Esophagus muscularis mucosa (tissue), 4 donors: ENCODE measurements at places on chromosomes 6 and 20. TPM values are rescaled to one million over a fixed set of nuclear protein-coding genes. Genes with fewer than 3 reads are reported as not detected.
A peak's percentile ranks its signal among the peaks of the same experiment; 100 is the strongest.

DNA sequence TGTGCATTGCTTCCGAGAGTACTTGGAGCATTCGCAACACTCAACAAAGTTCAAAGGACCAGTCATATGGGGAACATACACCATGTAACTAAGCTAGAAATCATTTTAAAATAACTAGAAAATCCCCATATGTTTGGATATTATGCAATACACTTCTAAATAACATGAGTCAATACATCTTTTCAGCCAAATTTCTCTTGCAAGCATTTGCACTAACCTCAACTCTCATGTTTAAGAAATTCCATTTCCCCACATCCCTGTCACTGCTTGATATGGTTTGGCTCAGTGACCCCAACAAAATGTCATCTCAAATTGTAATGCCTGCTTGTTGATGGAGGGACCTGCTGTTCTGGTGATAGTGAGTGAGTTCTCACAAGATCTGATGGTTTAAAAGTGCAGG, 85.7 kb upstream of the CST7 start:
- no peak overlapping the region for H3K4me3 ChIP-seq
- H3K27me3 ChIP-seq, result peaks cover 8% of the 10 kb centered on the region
- peak; percentile 66 for DNase-seq
- no peaks in the 10 kb centered on the region for H3K4me1 ChIP-seq

- no peak for DNase-seq
- H3K27ac ChIP-seq, result no peak overlapping the region
- no peak overlapping the region for H3K4me3 ChIP-seq
Measured at GRCh38 chr6:146620655-146621054, 21.9 kb downstream of the ADGB start.

- peak; percentile 86 for DNase-seq
- no peaks in the 10 kb centered on the region for H3K4me1 ChIP-seq
- no peak overlapping the region for H3K4me3 ChIP-seq
- H3K36me3 ChIP-seq, result no peaks in the 10 kb centered on the region
Measured at GRCh38 chr6:47165918-47166317, 123.8 kb upstream of the ADGRF1 start.

- no peak overlapping the region for H3K27ac ChIP-seq
- H3K36me3 ChIP-seq, result no peaks in the 10 kb centered on the region
- H3K27me3 ChIP-seq, result no peaks in the 10 kb centered on the region
- H3K4me3 ChIP-seq, result no peak overlapping the region
Measured at GRCh38 chr6:8731874-8732273, 296.5 kb upstream of the SLC35B3 start.

DNA sequence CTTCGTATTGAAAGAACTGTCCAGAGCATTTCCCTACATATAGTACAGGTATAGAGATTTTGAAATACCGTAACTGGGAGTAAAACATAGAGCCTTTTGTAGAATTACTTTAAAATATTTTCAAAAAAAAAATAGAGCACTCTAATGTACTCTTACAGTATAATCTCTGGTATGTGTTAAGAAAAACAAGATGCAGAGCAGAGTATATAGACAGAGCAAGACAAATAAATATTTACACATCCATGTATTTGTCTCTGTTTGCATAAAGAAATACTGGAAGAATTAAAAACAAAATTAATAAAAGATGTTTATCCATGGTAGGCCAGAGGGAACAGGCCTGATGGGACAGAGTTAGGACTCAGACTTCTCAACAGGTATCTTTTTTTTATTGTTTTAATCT, 28.0 kb upstream of the SUMO4 start:
- peaks cover 5% of the 10 kb centered on the region for H3K36me3 ChIP-seq
- no peak overlapping the region for H3K4me3 ChIP-seq

- no peaks in the 10 kb centered on the region for H3K4me1 ChIP-seq
- H3K27ac ChIP-seq, result no peak overlapping the region
- no peaks in the 10 kb centered on the region for H3K27me3 ChIP-seq
- no peak overlapping the region for H3K4me3 ChIP-seq
- no peak for DNase-seq
Measured at GRCh38 chr6:1849691-1850090, 240.0 kb downstream of the FOXC1 start.

DNA sequence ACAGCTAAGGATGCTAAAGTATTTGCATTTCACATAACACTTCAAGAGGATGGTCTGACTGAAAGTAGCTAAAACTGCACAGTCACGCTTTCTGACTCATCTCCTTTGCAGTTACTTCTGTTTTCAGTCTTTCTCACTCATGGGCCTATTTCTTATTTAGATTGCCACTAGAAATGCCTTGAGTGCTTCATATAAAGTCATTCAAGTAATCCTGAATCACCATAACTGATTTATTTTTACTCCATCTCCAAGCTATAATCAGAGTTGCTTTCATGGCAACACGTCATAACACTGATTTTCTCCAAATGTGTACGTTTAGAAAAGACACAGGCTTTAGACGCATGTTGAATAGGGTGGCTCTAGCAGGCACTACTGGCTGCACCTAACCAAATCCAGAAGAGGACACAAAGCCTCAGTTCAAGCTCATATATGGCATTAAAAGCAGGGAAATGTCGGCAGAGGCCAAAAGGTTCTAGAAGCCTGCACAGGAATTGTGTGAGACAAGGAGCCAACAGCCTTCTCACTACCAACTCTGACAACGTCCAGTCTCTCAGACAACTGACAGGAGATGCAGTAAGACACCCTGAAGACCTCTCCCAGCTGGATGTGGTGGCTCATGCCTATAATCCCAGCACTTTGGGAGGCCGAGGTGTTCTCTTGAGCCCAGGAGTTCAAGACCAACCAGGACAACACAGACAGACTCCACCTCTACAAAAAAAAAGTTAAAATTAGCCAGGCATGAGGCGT, 64.1 kb upstream of the BEND6 start:
- no peak overlapping the region for H3K4me3 ChIP-seq
- no peaks in the 10 kb centered on the region for H3K27me3 ChIP-seq
- H3K36me3 ChIP-seq, result no peaks in the 10 kb centered on the region
- DNase-seq, result no peak

TMEM244 gene
- total RNA-seq, result not detected

POPDC3 gene
- not detected for total RNA-seq

TCF21 gene
- total RNA-seq, result 24.5 TPM
